ENCODE measurements at places on chromosomes 1 and 21.

- DNase-seq: no peak
Measured at GRCh38 chr1:114107474-114108435, 45.9 kb downstream of the SYT6 start.

DNA sequence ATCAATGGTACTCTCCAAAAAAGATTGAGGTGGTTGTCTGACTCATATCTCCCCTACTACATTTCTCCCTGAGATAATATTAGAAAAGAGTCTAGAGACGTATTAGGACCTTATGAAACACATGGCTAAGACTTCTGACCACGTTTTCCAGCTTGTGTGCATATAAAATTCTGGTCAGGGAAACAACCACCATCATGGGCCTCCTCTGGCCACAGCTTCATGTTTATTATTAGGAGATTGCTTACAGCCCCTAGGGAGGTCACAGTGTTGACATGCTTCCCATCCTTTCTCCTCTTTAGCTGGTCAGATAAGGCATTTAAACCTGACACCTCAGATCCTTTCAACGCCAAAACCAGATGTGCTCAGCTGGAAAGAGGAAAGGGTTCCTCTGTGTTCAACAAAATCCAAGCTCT lies 620.2 kb downstream of the PLPP3 start:
- no peak for DNase-seq

- DNase-seq: no peak
Measured at GRCh38 chr1:19835578-19835977, 20.5 kb upstream of the RNF186 start.

DNA sequence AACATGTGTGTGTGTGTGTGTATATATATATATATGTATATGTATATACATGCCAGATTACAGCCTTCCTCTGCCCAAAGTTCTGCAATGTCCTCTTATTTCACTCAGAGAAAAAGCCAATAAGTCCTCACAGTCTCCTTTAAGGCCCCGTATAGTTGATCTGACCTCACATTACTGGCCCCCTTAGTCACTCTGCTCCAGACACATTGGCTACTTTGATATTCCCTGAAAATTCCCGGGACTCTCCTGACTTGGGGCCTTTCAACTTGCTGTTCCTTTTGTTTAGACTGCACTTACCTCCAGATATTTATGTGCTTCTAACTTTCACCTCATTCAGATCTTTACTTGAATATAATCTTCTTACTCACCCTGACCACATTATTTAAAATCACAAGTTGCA lies 4.2 kb upstream of the BSDC1 start:
- no peak for DNase-seq

DNA sequence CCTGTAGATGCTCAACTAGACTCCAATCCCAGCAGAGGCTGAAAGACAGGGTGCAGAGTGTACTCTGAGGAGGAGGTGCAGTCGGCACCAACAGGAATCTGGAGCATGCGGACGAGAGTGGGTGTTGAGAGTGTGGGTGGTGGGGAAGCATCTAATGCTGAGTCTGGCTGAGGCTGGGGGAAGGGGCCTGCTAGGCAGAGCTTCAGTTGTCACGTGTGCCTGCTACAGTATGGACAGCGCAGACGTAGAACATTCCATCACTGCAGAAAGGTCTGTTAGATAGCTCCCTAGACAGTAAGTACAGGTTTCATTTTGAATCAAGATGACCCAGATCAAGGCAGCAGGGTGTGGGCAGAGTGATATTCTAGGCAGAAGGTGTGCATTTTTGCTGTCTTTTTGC lies 23.1 kb downstream of the SNAP47 start:
- no peak for DNase-seq

GRCh38 chr1:212267460-212267859 lies 17.8 kb upstream of the PPP2R5A start:
- DNase-seq: no peak

GRCh38 chr1:18940303-18941020 lies 16.0 kb downstream of the IFFO2 start:
- DNase-seq: no peak

- DNase-seq: no peak
Measured at GRCh38 chr1:163440090-163440489, 118.3 kb downstream of the NUF2 start.

GRCh38 chr1:206557636-206558473 lies 50.5 kb downstream of the RASSF5 start:
- DNase-seq: peak; percentile 40

DNA sequence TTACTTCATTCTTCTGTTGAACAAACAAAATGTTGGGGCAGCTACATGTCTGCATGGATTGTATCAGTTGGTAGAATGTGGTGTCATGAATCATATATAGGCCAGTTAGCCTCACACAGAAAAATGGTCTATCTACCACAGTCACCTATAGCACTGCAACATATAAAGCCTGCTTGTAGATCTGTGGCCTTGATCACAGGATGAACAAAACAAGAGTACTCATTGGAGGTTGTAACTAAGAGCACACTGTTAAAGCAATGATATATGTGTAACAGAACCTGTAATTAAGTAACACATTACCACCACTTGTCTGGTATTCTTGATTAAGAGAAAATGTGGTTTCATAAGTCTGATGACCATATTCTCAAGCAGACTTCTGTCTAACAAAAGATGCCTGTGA lies 167.3 kb upstream of the SGIP1 start:
- no peak for DNase-seq

DNA sequence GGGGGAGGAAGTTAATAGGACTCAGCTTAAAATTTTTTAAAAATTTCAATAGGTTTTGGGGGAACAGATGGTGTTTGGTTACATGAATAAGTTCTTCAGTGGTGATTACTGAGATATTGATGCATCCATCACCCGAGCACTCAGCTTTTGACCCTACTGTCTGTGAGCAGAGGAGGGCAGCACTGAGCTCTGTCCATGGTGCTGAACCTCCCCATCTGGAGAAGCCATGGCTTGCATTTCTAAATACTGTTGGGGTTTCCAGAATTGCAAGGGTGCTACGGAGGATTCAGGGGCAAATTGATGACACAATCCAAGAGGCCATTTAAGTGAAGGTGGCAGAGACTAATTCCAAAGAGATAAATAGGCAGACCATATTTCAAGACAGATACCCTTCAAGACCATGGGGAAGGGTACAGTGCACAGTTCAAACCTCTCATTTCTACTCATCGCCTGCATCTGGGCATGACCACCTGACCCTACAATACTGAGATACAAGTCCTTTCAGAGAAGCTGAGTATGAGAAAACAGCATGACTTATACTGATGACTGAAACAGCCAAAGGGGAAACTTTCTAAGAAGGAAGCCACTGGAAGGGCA lies 17.2 kb downstream of the SYT2 start:
- peak; percentile 69 for DNase-seq

GRCh38 chr1:64828829-64829228 lies 84.0 kb downstream of the RAVER2 start:
- DNase-seq: no peak

GRCh38 chr1:8598060-8598724 lies 219.2 kb downstream of the RERE start:
- no peak for DNase-seq

DNA sequence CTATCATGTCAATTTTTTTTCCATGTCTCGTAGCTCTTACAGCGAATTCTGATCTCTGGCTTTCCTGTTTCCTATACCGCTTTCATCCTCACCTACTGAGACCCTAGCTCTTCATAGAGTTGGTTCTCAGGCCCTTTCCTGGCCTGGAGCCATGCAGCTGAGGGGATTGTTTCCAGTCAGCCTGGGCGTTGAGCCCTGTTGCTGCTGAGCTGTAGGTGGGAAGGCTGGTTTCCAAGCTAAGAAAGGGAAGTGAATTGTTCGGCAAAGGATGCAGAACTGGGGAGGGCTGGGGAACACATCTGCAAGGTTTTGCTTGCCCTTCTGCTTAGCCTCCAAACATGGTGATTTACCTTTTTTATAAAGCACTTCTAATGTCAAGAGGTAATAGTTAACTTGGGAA lies 41.5 kb downstream of the SPATA46 start:
- no peak for DNase-seq

DNA sequence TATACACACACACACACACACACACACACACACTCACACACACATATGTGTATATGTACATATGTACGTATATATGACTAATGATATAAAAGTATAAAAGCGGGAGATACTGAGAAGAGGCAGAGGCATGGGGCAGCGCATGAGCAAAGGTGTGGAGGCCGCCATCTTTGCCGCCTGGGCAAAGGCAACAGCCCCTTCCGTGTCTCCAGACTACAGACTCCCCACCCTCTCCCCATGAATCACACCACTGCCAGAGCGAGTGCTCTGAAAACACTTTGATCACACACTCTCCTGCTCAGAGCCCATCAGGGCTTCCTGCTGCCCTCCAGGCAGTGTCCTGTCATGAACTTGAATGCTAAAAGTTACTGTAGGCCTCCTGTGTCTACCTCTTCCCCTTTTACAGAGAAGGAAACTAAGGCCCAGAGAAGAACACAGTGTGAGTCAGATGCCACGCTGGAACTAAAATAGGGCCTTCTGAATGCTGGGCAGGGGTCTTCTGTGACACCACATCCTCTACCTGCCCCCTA lies 54.7 kb upstream of the SSBP3 start:
- DNase-seq: no peak

GRCh38 chr1:116345843-116346242 lies 27.2 kb upstream of the ATP1A1 start:
- peak; percentile 30 for DNase-seq

DNA sequence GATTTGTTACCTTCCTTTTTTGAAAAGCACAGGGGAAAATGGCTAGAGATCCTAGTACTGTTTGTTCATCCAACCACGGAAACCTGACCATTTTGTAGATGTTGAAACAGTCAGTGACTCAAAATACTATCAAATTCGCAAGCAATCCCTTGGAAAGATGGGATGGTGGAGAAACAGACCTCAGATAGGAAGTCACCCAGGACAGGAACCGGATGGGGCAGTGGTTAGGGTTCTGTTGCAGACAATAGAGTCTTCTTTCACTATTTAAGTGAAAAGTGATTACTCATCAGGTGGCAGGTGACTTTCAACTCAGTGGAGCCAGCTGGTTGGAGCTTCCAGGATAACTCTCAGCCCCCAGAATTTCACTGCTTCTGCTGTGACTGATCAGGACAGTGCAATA lies 17.0 kb downstream of the LHX4 start:
- DNase-seq: no peak

DNA sequence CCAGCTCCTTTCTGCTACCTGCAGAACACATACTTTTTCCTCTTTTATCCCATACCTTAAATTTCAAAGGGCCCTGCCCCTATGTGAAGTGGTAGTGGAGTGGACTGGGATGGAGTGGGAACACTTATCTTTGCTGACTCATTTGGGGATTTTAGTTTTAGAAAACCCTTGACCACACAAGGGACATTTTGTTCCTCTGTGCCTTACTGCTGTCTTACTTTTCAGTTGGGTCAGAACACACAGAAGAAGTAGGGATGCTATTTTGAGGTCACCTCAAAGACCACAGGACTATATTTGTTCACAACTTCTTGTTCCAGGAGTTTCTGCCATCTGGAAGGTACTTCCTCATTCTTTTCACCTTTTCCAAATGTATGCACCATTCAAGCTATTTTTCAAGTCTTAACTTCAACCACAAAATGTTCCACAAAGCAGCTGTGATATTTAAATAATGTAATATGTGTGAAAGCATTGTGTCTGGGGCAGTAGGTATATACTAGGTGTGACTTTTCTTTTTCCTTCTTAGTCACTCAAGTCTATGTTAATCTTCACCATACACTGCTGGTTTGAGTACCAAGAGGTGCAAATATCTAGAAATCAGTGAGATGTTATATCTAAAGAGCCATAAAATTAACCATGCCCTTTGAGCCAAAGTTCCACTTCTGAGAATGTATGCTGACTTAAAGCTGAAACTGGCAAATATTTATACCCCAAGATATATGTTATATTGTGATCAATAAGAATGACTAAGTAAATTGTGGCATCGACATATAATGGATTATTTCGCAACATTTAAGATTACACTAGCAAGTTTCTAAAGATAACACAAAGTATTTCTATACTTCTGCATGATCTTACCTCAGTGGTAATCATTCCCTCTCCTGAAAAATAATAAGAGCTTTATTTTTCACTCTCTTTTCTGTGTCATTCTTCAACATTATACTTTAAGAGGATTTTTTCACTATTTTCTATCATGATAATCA lies 308.5 kb downstream of the MRPL39 start:
- no peak for DNase-seq

DNA sequence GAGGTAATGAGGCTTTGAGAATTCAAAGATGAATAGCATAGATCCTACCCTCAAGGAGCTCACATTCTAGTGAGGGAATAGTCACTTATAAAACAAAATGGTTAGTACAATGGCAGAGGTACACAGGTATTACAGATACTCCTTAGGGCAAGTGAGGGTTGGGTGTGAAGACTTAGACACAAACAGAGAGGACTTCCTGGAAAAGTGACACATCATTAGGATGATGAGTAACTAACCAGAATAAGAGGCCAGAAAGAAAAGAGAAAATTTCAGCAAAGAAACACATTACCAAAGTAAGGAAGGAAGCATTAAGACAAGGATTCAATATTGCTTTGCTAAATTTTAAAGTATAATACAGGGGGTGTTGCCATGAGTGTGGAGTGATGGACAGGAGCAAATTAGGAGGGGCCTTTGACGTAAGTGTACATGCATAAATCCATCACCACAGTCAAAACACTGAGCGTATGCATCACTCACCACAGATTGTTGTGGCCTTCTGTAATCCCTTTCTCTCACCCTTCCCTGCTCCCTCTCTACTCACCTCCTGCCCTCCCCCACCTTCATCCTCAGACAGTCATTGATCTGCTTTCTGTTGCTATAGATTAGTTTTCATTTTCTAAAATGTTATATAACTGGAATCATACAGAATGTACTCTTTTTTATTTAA lies 7.9 kb downstream of the CD53 start:
- peak; percentile 33 for DNase-seq

GRCh38 chr1:151565502-151566189 lies 25.5 kb downstream of the TUFT1 start:
- no peak for DNase-seq

- no peak for DNase-seq
Measured at GRCh38 chr21:34668803-34669148, at the start of gene CLIC6. CLIC6 (plus strand) TSS chr21:34668994; CDS start chr21:34669389, 395 bp downstream.

GRCh38 chr1:108028841-108029388 lies 63.9 kb upstream of the VAV3 start:
- DNase-seq: no peak

DNA sequence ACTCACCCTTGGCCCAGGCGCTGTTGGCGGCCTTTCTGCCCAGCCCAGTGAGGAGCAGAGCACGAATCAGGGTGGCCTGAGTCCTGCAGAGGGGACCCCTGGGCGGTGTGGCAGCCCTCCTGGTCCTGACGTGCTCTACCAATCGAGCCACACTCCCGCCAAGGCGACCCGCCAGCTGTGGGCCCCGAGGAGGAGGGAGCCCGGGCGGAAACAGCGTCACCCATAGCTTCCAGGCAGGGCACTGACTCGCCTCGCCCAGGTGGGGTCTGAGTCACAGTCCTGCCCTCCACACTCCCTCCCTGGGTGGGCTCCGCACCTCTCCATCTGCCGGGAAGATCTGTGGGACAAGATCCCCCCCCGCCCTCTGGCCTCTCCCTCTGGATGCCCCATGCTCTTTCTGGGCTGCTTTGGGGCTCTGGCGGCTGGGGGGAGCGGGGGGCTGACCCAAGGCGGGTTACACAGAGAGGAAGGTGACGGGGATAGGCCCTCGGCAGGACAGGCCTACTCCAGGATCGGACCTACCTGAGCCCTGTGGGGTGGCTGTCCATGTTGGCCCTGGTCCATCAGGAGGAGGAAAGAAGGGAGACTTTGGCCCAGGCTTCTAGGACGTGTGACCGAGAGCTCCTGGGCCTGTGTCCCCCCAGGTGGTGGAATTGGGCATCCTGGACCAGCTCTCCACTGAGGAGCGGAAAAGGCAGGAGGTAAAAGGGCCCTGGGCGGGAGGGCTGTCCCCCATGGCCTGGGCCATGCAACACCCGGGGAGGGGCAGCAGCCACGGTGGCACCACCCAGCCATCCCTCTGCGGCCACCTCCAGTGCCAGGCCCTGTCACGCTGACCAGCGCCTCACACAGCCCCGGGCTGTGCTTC lies 14.0 kb downstream of the ARHGEF16 start:
- no peak for DNase-seq
